ENCODE measurements at places on chromosomes 16 and 17. TPM values are rescaled to one million over a fixed set of nuclear protein-coding genes. Genes with fewer than 3 reads are reported as not detected.

- DNase-seq: no peak
Measured at GRCh38 chr17:17513626-17514025, 17.4 kb upstream of the RASD1 start.

DNA sequence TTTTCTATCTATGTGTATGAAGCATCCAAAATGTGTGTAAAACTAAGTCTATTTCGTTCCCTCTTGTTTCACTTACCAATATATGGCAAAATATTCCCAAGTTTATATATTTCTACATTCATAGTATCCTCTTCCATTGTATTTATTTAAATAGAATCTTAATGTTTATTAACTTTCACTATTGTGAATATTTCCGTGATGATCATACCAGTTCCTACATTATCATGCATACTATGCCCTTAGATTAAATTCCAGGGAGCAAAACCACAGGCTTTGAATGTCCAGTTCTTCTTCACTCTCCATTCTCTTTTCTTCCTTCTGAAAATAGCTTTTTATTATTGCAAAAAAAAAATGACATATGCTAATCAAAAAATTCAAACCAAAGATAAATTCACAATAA lies 4.0 kb downstream of the MAP2K6 start:
- no peak for DNase-seq

DNA sequence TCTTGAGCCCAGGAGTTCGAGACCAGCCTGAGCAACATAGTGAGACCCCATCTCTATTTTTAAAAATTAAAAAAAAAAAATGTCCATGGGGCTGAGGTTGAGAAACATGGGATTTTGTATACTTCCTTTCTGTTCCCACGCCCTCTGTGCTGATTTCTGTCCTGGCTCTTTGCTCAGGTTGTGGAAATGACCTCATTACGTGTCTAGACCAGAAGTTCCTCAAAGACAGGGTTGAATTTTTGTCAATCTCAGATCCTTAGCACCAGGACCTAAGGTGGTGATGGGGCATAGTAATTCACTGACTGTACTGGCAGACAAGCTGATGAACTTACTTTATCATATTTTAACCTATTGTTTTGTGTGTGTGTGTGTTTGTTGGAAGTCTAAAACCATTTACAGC lies 11.2 kb upstream of the HNF1B start:
- no peak for DNase-seq

DNA sequence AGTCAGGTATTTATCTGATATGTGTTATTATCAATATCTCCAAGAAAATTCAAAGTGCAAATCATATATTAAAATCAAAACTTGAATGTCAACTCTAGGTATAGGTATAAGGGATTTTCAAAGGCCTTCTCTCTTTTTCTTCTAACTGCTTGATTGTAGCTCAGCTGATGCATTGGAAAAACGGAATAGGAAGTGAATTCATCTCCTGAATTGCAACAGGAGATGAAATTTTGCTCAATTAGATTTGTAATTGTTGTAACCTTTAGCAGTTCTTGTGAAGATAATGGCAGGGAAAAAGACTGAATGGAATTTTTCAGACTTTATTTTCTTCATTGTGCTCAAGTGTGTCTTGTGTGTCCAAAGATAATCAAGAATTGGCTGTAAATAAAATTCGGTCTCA lies 190.2 kb upstream of the KCNJ16 start:
- DNase-seq: no peak

- DNase-seq: no peak
Measured at GRCh38 chr16:66462912-66463311, 35.8 kb downstream of the BEAN1 start.

GRCh38 chr17:50423553-50424159 lies 2.4 kb upstream of the ACSF2 start:
- DNase-seq: no peak

GRCh38 chr17:50396261-50397110 lies 837 bp downstream of the LRRC59 start:
- DNase-seq: peak; percentile 37

KDM6B gene
- total RNA-seq: 7.7 TPM

KNOP1 gene
- total RNA-seq: 24.3 TPM
